ENCODE measurements at places on chromosomes 7 and 10.

GRCh38 chr7:55413442-55413841, 48.3 kb downstream of the LANCL2 start:
- no peak for DNase-seq

GRCh38 chr10:17062955-17063484, 66.6 kb downstream of the CUBN start:
- no peak for DNase-seq

GRCh38 chr7:98745722-98746318, 124.0 kb downstream of the TMEM130 start:
- DNase-seq, result peak; percentile 47

DNA sequence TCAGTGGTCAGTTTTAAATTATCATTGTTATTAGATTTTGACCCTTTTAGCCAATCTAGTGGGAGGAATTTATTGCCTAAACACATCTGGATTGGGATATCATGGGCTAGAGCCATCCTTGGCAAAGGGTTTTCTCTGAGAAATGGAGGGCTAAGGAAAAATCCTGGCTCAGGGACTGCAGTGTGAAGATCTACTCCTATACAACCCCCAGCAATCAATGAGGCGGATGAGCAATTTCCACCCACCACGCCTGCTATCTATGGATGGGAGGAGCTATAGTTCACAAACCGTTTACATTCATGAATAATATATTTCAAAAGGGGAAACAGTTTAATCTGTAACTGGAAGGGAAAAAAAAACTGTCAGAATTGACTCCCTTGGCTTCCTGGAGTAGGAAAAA, 2.7 kb downstream of the CAV1 start:
- DNase-seq, result no peak

- DNase-seq, result peak; percentile 21
These were observed 12.4 kb downstream of the CALY start for GRCh38 chr10:133324198-133324792.

GRCh38 chr7:46099076-46099475, 178.0 kb upstream of the IGFBP3 start:
- no peak for DNase-seq

GRCh38 chr7:11835260-11835659, 3.3 kb upstream of the THSD7A start:
- DNase-seq, result no peak

GRCh38 chr7:786472-787255, 45.6 kb upstream of the SUN1 start:
- peak; percentile 51 for DNase-seq

GRCh38 chr7:99314504-99314903, 11.2 kb upstream of the ARPC1A start:
- no peak for DNase-seq

- DNase-seq, result no peak
These were observed 84.6 kb downstream of the ZMYND11 start for GRCh38 chr10:219731-220472.

- no peak for DNase-seq
These were observed 34.2 kb downstream of the PUS7 start for GRCh38 chr7:105487579-105488571.

DNA sequence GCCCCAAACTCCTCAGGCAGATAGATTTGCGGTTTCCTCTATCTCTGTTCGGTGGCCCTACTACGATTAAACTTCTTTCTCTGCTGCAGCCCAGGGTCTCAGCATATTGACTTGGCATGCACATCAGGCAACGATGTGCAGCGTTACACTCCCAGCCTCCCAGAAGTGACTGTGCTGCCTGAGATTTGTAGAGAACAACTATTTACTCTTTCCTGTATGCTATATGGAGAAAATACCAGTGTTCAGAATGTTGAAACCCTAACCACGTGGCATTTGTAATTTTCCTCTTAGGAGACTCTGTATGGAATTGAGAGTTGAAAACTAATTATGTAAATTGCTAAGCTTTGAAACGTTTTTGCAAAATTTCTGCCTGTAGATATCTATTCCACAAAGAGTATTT, 50.9 kb downstream of the GNAI1 start:
- no peak for DNase-seq

GRCh38 chr10:35561715-35562114, 43.4 kb upstream of the GJD4 start:
- DNase-seq, result no peak

DNA sequence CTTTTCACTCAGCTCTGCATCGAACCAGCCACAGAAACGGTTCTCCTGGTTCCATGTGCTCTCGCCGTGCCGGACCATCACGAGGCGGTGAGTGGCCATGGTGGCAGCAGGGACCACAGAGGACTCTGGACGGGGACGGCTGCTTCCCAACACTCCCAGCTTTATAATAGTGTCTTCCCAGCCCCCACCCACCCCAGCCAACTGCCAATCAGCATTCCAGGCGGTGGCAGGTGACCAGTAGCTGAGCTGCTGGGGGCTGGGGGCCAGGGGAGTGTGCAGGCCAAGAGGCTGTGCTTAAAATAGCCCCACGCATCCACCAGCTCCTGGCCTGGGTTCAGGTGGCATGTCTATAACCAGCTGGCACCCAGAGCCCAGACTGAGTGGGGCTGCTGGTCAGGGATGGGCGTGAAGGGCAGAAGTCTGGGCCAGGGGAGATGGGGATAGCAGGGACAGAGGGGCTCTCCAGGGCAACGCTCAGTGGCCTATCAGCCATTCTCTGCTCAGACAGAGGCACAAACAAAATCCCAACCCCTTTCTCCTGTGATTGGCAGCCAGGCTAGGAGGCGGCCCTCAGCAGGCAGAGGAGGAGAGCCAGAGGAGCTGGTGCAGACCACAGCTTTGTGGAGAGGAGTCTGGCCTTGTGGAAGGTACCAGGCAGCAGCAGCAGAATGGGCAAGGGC, at the start of gene PGAM2:
PGAM2 (minus strand) TSS at position 137 of the 680 bp plus-strand sequence; CDS start at position 99, 38 bp downstream.
- no peak for DNase-seq

GRCh38 chr7:128406314-128407232, 3.2 kb downstream of the IMPDH1 start:
- DNase-seq, result no peak

DNA sequence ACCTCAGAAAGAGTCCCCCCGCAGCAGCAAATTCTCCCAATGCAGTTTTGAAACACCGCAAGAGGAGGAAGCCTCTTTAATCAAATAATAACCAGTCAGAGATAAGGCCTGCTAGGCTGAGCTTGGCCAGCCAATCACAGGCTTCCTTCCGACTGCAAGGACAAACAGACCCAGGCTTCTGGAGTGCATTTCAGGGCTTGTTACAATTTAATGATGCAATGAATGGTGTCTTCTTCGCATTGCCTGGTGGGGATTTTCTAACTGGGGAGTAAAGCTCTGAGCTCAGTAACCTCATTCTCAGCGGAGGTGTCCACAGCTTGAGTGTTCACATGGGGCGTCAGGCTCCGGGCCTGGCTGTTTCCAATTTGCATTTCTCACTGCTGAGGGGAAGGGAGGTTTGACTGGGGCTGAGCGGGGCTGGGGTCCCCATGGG, 31.8 kb upstream of the GPAM start:
- no peak for DNase-seq

- peak; percentile 3 for DNase-seq
These were observed 93.2 kb upstream of the KIF5B start for GRCh38 chr10:32149252-32149955.

GRCh38 chr7:5489991-5490536, 66.4 kb upstream of the TNRC18 start:
- DNase-seq, result no peak

DNA sequence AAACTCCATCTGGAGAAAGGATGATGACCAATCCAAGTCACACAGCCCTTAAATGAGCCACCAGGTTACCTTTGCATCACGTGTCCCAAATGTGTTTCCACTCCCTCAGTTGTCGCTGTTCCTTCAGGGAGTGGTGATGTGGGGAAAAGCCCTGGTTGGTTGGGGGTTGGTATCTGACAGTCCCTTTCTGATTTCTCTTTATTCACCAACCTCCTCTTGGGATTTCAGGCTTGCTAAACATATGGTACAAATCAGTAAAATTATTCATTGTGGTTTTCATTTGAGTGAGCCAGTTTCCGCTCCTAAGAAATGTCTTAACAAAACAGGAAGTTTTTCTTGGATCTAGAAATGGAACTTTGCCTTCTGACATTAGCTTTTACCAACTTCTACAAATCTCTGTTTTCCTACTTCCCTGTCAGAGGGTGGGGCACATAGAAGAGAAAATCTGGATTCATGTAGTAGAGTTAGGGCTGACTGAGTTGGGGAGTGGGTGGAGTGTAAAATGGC, 40.0 kb upstream of the KMT2E start:
- DNase-seq, result no peak

GRCh38 chr7:1861799-1862458, 191.9 kb downstream of the ELFN1 start:
- DNase-seq, result no peak

DNA sequence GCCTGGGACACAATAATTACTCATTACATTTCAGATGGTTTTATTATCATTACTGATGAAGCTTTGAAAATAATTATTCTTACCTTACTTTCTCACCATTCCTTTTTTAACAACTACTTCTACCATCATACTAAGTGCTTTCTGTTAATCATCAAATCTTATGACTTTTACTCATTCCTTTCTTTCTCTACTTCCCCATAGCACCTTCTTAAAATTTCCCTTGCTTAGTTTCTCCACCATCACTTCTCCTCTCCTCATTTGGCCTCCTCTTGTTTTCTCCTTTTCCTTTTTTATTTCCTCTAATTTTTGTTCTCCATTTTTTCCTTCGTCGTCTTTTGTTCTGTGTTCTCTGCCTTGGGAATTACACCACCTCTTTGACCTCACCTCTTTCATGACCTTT, 303.2 kb upstream of the KAT6B start:
- no peak for DNase-seq

- DNase-seq, result no peak
These were observed 490.8 kb upstream of the CELF2 start for GRCh38 chr10:10526846-10527245.

GRCh38 chr10:20466731-20467130, 430.4 kb downstream of the NEBL start:
- no peak for DNase-seq

DNA sequence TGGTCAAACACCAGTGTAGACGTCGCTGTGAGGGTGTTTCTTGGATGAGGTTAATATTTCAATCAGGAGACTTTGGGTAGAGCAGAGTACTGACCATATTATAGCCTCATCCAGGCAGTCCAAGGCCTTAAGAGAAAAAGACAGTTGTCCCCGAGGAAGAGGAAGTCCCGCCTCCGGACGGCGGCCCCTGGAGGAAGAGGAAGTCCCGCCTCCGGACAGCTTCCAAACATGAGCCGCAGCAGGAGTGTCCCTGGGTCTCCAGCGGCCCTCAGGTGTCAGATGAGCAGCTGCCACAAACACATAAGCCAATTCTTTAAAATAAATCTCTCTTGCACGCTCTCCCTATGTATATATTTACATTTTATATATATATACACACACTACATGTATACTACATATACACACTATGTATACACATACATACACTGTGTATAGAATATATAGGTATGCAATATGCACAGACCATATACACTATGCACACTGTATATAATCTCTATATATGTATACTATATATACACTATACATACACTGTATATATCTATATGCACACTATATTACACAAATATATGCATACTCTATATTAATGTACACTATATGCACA, 37.5 kb downstream of the PWWP2B start:
- peak; percentile 67 for DNase-seq

DNA sequence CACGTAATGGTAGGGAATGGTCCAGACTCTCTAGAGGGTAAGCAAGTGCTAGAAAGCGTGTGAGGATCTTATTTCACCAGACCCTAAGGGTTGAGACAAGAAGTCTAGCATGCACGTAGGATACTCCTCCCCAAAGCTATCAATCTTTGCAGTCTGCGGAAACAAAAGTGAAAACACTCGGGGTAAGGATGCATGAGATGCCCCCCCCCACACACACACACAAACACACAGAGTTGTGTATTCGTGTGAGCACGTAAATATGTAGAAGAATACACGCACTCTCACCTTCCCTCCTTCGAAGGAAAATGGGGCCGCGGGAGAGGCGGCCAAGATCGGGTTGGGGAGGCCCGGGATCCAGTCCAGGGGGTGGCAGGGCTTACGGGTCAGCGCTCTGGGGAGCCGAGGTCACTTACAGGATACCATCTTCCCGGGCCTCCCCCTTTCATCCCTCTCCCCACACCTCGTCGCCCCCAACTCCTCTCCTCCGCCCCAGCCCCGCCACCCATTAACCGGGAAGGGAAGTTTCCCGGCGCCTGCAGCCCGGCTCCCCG, 455 bp downstream of the CUL2 start:
- no peak for DNase-seq

DNA sequence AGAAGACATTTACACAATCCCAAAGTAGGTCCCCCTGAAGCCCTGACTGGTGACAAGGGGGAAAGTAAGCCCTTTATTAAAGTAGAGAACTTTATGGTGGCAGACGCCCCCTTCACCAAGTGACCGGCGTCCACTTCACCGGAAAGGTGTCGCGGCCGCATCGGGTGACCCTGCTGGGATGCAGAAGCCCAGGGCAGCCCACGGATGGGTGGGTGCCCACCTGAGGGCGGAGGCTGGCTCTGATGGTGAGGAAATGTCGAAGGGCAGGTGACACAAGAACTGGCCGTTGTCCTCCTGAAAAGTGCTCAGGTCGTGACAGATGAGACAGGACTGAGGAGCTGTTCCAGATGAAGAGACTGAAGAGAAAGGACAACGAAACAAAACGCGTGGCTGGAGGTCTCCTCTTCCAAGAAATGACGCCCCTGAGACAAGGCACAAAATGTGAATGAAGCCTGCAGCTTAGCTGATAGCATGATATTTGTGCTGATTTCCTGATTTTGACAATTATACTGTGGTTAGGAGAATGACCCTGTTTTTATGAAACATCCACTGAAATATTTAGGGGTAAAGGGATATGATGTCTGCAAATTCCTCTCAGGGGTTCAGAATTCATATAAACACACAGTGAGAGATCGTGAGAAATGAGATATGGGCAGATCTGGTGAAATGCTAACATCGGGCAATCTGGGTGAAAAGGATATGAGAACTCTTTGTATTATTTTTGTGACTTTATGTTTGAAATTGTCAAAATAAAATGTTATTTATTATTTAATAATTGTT, 123.9 kb downstream of the PRKAG2 start:
- DNase-seq, result no peak

- no peak for DNase-seq
These were observed 67.9 kb downstream of the ADD3 start for GRCh38 chr10:110075686-110076085.

DNA sequence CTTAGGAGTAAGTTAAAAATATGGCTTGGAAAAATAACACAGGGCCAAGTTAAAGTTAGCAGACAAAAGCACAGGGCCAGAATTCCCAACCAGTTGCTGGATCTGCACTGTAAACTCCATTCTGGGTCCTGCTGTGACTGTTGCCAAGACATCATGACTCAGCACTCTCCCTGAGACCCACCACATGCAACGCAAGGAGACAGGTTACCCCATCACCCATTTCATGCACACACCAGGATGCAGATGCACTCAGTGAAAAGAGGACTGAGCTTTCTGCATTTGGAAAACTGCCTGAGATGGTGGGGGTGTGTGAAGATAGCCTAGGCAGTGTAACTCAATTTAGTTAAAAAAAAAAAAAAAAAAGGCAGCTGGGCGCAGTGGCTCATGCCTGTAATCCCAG, 97.6 kb upstream of the ZNF438 start:
- DNase-seq, result no peak

- no peak for DNase-seq
These were observed 16.1 kb upstream of the HIBADH start for GRCh38 chr7:27678617-27679260.

GRCh38 chr7:69906283-69906995, 308.2 kb downstream of the AUTS2 start:
- DNase-seq, result no peak

All from stimulated activated CD4-positive, alpha-beta T cell treated with anti-CD3 and anti-CD28 coated beads, TNF-alpha, amount 100 ng/mL, for 24 hours (primary cell).